DMS79 (cell line): ENCODE measurements at places on chromosomes 12 and 14.
A peak's percentile ranks its signal among the peaks of the same experiment; 100 is the strongest.

- DNase-seq = no peak
These were observed 107.9 kb upstream of the NAP1L1 start for GRCh38 chr12:76192416-76192815.

DNA sequence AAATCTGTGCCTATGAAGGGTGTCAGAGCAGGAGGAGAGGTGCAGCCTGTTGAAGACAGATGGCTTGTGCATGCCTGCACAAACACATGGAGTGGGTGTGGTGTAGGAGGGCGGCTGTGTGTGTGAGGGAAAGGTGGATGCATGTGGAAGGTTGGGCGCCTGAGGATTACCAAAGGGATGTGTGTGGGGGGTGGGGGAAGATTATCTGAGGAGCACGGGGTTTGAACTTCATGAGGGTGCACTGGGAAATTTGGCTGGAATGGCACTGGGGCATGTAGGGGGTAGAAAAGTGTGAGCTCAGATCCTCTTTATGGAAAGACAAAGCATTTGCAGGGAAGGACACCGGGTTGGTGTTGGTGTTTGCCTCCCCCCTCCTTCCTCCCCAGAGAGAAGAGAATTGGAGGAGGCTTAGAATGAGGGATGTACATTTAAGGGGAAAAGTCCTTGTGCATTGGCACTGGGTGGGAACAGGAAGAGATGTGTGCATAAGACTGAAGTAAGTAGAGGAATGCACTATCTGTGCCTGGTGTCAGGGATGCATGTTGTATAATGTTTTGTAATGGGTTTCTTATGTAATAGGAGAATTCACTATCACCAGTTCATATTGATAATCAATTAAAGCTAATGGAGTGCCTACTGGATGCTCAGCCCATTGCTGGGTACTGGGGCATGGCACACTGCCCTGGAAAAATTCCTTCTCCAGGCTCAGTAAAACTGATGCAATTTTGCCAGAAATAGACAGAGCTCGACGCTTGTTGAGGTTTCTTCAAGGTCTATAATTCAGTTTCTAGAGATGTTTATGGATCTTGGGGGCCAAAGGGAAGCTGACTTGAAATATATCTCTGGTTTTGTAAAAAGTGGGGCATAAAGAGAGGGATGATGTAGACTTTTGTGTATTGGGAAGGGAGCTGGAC is 3.0 kb downstream of the NTF3 start:
- no peak for DNase-seq

DNA sequence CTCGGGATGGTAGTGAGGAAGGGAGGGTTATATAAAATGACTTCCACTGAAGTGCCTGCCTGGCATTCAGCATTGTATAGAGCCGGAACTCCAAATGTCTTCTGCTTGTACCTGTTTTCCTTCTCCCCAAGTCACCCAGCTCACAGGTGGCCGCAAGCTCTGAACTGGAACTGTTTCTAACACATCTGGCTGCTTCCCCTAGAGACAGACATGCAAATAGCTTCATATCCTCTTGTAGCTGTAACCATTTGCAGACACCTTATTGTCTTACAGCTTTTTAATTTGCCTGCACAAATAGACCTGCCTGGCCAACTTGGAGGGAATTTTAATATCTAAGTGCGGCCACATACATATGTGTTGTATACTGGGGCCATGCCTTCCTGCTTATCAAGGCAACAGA is 126.0 kb downstream of the CHST11 start:
- no peak for DNase-seq

DNA sequence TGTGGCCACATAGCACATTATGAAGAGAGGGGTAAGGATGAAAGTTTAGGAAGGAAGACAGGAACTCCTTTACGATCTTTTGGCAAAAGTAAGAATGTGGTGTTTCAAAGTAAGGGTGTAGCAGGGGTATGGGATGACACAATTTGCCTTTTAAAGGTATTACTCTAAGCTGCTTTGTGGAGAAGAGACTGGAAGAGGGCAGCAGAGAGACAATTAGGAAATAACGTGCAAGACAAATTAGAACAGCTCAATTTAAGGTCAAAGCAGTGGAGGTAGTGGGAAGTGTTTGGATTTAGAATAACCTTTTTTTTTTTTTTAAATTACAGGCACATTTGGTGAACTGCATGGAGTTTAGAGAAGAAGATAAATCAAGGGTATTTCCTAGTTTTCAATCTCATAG is 342.6 kb downstream of the NOVA1 start:
- no peak for DNase-seq

- no peak for DNase-seq
These were observed 14.3 kb downstream of the EXOC3L4 start for GRCh38 chr14:103108749-103109207.

DNA sequence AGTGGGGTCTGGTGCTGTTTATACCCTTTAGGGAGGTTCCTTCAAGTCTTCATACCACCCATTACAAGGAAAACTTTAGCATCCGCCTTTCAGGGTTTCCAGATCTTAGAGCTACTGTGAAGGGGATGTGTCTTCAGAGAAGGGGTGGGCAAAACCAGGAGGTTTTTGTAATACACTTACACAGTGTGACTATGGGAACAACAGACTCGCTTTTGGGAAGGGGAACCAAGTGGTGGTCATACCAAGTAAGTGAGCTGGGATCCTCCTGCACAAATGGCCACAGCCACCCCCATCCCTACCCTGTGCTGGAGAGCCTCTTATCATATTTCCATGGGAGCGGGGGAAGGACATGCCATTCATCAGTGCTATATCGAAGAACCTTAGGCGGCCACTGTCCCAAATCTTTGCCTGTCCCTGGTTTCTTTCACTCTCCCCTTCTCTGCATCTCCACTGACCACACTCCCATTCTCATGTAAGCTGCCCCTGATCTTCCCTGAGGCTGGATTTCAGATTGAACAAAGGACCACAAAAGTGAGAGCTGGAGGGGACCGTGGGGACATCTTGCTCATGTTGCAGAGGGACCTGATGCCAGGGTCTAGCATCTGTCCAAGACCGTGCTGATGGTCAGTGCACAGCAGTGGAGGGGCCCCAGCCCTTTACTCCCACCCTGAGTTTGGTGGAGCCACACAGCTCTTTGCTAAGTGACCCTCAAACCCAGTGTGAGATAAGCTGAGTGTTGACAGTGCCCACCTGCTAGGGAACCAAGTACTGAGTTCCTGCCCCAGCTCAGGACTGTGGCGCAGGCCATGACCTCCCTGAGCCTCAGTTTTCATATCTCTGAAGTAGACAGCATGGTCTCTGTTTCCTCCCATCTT is 51.4 kb downstream of the DAD1 start:
- DNase-seq = no peak

GRCh38 chr14:99342204-99342603 is 70.2 kb upstream of the BCL11B start:
- no peak for DNase-seq

- DNase-seq = no peak
These were observed 193.5 kb downstream of the SLC2A13 start for GRCh38 chr12:39912211-39912980.

DNA sequence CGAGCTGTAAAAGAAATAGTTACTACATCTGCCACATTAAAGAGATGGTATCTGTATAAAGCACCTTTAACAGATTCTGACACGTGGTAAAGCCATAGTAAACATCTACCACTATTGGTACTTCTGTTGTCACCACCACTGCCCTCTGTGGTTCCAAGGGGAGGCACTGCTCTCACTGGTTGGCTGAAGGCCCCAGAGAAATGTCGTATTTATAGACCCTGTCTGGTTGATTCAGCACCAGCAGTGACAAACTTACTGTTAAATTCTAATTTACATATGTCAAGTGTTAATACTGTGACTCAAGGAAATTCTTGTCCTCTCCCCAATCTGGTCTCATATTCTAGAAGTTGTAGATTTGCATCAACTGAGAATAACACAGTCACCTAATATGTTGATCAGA is 281.1 kb downstream of the ERC1 start:
- DNase-seq = no peak

DNA sequence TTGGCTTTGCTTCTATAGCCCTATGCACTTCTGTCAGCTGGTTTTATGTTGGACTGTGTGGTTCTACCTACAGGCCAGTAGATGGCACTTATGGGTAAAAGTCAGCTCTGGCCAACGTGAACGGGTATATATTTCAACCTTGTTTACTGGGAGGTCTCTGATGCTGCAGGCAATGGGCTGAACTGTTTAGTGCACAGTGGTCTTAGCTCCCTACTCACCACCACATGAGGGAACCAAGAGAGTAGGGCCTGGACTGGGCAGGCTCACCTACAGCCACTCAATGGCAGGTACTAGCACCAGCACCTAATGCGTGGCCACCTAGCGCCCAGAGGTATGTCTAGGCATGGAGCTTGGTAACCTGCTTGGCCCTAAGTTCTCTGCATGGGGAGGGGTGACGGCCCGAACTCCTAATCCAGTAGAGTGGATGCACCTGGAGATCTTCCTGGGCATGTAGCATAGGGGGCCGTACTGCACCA is 481.8 kb downstream of the TMEM117 start:
- DNase-seq = no peak

DNA sequence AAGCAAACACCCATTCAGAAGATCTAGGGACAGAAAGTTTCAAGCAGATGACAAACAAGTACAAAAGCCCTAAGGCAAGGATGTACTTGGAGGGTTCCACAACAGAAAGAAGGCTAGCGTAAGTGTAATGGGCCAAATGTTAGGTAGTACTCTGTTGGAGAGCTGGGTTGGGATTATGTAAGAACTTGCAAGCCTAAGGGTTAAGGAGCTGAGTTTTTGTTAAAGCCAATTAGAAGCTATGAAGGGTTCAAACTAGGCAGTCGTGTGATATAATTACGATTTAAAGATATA is 41.4 kb downstream of the HECTD1 start:
- DNase-seq = no peak

DNA sequence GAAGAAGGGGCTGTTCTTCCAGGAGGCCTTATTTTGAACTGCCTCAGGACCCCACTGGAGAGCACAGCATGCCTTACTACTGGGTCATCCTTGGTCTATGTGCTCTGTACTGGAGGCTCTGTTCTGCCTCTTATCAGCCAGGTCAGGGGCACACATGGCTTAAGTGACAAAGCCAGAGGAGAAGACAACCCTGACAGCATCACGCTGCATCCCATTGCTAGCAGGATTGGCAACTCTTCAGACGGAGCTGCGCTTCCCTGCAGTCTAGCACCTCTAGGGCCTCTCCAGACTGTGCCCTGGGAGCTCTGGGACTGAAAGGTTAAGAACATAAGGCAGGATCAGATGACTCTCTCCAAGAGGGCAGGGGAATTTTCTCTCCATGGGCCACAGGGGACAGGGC is 17.3 kb upstream of the TIGAR start:
- DNase-seq = no peak

GRCh38 chr12:46343118-46343852 is 29.3 kb downstream of the SLC38A2 start:
- DNase-seq = no peak

DNA sequence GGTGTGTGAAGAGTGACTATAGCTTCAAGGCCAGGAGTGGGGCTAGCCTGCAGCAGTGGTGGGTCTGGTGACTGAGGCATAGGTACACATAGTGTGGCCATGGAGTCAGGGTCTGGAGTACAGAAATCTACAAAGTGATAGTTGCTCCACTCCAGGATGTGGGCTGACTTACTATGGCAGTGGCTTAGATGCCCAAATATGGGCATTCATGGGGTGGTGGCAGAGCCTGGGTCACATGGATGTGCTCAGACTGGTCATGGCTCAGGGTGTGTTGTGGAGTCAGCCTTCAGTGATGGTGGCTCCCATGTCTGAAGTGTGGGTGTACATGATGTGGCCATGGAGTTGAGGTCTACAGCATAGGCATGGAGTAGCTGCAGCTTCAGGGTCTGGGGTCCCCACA is 27.3 kb downstream of the CLEC6A start:
- no peak for DNase-seq

- DNase-seq = no peak
These were observed 56.0 kb upstream of the HECTD1 start for GRCh38 chr14:31263485-31264133.

DNA sequence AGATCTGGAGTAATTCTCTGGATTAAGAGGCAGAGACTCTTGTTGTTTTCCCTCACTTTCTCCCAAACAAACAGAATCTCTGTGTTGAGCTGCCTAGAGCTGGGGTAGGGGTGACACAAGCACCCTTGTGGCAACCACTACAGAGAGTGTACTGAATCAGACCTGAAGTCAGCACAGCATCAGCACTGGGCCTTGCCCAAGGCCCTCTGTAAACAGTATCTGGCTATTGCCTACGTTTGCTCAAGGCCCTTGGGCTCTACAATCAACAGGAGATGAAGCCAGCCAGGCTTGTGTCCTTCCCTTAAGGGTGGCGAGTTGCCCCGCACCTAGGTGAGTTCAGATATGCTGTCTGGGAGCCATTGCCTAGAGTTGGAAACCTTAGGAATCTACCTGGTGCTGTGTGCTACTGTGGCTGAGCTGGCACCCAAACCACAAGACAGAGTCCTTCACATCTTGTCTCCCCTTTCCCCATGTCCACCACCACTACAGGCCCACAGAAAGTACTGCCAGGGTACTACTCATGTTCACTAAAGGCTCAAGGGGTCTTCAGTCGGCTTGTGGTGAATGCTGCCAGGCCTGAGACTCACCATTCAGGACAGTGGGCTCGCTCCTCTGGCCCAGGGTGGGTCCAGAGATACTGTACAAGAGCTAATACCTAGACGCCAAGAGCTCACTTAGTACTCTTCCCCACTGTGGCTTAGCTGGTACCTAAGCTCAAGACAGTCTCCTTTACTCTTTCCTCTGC is 206.8 kb downstream of the SYNE2 start:
- DNase-seq = no peak

- DNase-seq = no peak
These were observed 216.2 kb upstream of the CAND1 start for GRCh38 chr12:67052981-67053380.

DNA sequence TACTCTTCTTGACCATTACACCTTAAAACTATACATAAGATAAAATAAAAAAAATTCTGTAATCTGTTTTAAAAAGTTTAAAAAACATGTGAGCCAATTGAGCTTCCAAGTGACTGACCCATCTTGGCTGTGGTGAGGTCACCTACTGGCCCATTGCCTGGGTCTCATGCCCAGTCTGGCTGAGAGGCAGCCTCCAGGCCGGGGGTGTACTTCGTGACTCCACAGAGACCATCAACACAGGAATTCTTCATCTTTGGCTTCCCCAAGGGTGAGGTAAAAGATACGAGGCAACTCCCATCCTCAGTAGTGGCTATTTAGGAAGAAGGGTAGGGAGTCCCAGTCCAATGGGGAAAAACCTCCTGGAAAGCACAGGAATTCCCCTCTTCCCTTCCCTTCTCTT is 113.2 kb downstream of the APAF1 start:
- no peak for DNase-seq

DNA sequence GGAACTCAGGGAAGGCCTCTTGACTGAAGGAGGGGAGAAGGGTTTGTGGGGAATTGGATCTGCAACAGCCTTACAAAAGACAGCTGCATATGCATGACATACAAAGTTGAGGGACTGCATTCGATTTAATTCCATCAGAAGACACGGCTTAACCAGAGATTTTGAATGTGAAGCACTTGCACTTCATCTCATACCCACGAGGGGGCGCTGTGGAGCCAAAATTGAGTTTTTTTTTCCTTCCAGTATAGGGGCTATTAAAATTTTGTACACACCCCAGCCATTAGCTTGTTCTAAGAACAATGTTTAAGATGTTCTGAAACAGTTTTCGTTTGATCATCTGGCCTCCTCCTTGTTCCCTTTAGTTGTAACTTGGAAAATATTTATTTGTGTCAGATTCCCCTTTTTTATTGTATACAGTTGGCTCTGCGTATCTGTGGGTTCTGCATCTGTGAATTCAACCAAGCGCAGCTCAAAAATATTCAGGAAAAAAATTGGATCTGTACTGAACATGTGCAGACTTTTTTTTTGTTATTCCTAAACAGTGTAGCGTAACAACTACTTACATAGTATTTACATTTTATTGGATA is 1.6 kb downstream of the SUDS3 start:
- DNase-seq = peak; percentile 26

- DNase-seq = no peak
These were observed 160.5 kb downstream of the KITLG start for GRCh38 chr12:88419794-88420193.
